ENCODE measurements at places on chromosomes 1 and 21.

DNA sequence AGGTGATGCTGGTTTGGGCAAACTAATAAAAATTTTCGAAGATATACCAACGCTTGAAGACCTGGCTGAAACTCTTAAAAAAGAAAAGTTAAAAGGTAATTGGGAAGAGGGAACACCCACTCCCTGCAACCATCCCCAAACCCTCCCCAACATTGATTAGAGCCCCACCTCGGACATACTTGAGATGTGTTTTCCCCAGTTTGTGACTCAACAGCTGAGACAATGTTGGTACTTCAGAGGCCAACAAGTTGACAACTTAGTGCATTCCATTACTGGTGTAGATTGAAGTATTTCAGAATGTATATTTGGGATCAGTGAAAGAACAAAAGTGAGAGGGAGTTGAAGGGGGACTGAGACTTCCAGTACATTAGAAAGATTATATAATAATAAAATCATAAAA lies 5.1 kb downstream of the IFI16 start:
- no peak for DNase-seq

GRCh38 chr1:154584267-154584994 lies 16.9 kb downstream of the CHRNB2 start:
- no peak for DNase-seq

DNA sequence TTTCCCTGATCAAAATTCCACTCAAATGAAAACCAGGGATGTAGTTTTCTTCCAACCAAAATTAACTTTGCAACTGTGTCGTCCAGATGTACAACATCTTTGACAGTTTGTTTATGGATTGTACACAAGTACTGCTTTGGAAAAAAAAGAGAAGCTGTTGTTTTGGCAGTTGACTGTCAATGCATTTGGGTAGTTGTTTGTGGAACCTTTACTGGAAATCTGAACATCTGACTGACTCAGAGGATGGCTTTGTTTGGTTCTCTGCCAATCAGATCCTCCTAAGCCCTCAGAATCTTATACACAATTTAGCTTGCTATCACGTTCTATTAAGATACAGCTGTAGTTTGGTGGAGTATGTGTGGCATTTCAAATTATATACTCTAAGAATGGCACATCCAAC lies 195.0 kb downstream of the KCNK2 start:
- no peak for DNase-seq

DNA sequence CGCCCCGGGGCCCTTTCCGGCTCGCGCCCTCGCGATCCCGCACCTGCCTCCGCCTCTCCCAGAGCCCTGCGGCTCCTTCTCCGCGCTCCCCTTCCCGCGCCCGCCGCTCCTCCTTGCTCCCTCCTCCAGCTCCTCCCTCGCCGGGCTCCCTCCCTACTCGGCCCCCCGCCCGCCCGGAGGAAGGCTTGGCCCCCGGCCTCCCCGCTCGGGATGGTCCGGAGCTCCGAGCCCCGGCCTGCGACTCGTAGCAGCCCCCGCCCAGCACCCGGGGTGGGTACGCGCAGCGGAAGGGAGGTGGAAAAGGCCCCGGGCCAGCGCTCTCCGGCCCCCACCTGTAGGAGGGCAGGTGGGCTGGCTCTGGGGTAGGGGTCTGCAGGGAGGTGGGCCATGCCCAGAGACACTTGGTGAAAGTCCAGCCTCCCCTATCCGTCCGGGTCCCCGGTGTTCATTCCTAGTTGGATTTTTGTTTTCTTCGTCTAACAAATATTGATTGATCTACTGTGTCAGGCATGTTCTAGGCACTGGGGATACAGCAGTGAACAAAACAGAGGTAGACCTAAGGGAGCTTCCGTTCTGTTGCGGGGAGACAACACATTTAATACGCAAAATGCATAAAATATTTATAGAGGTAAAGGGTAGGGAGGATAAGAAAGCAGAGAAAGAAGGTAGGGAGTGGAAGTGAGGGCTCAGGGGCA lies at the start of gene HTR1D:
Gene HTR1D (minus strand): TSS at position 82 of the 695 bp plus-strand sequence. CDS start 23,283 bp downstream, outside the sequence.
- no peak for DNase-seq

DNA sequence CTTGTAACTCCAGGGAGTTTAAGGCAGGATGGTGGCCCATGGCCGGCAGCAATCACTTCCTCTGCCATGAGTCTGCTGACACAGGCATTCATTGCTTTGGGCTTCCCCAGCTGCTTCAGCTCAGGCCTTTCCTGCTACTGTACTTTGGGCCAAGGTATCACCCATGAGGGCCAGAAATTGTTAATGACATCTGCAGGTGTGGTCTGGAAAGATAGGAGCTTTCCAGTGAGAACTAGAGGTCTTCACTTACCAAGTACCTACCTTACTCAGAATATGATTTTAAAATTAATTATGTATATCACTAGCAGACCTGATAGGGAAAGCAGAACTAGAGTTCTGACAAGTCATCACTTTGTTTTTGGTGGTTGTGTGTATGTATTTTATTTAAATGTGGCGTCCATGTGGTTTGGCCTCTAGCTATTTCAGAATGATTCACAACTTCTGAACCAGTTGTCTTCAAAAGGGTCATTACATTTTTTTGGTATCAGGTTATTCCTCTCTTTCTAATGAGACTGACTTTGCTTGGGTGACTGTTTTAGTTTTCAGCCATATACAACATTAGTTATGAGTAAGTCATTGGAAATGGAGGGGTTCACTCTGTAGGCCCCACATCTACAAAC lies 2.7 kb downstream of the RGL1 start:
- DNase-seq, result no peak

DNA sequence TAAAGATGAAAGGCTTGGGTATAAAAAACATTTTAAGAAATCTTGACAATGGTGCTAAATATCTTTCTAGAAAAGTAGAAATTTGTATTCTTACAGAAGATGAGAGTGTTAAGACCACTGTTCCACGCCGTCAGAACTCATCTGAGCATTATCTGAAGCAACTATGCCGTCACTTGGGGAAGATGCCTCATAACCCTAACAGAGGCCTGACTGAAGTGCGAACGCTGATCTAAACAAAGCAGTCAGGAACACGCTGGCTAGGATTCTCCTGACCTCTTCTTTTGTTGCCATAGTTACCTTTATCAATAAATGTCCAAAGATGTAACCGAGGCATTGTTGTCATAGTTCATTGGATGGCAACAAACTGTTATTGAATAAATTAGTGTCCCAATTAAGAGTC lies 612.4 kb downstream of the LTN1 start:
- DNase-seq, result no peak

- no peak for DNase-seq
These were observed 1.2 kb upstream of the C1orf54 start for GRCh38 chr1:150271291-150271959.

DNA sequence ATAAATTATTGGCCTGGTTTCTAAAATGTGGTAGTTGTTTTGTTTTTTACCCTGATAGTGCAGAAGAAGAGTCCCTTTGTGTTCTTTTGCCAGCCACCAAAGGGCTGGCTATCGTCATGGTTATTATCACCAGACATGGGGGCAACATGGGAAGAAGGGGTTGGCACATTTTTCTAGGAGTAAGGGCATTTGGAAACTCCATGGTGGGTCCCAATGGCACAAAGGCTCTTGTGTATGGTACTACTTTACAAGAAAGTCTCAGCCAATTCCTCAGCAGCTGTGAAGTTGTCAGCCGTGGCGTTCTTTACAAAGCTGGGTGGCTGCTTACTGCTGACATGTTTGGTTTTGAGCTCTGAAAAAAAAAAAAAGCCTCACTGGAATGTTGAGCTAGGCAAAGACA lies 330.4 kb upstream of the ESRRG start:
- DNase-seq, result no peak

- no peak for DNase-seq
These were observed 70.7 kb upstream of the SYT6 start for GRCh38 chr1:114224196-114224907.

- DNase-seq, result no peak
These were observed 102.1 kb downstream of the TYW3 start for GRCh38 chr1:74835051-74835450.

- no peak for DNase-seq
These were observed 87.3 kb upstream of the SLFNL1 start for GRCh38 chr1:41108696-41109275.

DNA sequence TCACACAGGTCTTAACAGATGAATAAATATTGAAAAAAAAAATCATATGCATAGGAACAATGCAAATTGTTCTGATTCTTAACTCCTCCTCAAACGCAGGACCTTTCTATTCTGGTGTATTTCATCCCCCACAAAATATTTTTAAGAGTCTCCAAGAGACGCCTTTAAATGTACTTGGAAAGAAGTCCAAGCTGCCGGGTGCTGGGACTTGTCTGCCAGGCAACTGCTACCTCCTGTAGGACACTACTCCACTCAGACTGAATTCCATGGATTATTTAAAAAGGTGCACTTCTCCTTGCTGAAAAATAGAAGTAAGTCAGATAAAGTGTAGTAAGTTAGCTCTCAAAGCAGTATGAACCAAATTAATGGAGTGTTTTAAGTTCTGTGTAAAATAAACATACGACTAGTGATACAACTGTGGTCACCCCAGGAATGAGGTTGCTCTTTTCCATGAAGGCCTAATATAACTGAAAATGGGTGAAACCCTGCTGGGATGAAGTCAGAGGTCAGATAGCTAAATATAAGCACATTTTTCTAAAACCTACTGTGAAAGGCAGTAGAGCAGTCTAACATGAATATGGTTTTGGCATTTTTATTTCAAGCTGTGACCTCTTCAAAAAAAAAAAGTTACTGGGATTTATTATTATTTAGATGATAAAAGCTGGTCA lies 189.2 kb upstream of the PBX1 start:
- no peak for DNase-seq

DNA sequence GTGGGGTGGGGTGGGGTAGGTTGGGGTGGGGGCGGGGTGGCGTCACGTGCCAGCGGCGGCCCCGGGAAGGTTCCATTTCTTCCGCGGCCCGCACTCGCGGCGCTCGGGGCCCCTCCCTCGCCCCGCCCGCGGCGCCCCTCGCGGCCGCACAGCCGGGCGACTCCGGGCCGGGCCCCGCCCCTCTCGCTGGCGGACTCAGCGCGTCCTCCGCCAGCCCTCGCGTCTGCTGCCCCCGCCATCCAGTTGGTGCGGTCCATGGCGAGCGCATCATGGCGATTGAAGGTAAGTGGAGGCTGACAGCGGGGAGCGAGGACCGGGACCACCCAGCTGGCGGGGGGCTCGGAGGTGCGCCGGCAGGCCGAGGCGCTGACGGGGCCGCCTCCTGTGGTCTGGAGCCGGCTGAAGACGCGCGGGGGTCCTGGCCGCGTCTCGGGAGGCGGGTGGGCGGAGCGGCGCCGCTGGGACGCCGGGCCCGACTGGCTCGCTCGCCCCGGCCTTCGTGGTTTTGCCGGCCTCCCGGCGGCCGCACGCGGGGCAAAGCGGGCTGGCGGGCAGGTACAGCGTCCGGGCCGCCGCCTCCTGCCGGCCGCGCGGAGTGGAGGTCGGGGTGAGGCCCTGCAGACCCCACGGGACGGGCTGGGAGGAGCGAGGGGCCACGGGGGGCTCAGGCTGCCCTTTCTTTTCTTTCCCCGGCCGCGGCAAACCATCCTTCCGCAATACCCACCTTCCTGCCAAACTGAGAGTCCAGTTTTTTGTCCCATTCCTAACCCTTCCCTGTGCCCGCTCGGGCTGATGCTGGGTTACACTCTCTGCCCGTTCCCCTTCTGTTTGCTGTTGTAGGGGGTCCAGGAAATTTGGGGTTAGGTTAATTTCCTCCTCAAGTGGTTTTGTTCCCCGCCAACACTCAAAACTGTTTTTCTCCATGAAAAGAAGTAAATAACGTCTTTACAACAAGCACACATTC lies at the start of gene SYT14:
Gene SYT14 (plus strand): TSS at position 222 of the 964 bp plus-strand sequence. CDS start 48 bp downstream, at position 270.
- DNase-seq, result no peak

- no peak for DNase-seq
These were observed 90.7 kb upstream of the WLS start for GRCh38 chr1:68322837-68323687.

- no peak for DNase-seq
These were observed 126.0 kb downstream of the SYF2 start for GRCh38 chr1:25106352-25106751.

DNA sequence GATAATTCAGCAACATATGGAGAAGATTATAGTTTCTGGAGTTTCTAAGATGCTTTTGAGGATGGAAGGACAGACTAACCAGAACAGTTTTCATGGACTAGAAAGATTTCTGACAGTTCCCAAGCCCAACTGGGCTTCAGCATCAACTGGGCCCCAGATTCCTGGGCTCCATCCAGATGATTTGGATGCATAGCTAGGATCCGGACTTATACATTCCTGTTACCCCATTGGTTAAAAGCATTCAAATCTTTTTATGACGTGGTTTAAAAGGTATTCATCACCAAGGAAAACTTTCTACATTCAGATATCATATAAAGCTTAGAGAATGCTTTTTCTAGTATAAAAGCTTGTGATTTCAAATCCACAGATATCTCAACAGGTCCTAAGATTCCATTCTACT lies 29.7 kb downstream of the TSHB start:
- DNase-seq, result no peak

- no peak for DNase-seq
These were observed at the start of gene WNT4 for GRCh38 chr1:22143065-22144033. WNT4 (minus strand) TSS chr1:22143097; CDS start chr1:22142922, 175 bp downstream.

- no peak for DNase-seq
These were observed 46.1 kb downstream of the SGIP1 start for GRCh38 chr1:66580081-66580480.

DNA sequence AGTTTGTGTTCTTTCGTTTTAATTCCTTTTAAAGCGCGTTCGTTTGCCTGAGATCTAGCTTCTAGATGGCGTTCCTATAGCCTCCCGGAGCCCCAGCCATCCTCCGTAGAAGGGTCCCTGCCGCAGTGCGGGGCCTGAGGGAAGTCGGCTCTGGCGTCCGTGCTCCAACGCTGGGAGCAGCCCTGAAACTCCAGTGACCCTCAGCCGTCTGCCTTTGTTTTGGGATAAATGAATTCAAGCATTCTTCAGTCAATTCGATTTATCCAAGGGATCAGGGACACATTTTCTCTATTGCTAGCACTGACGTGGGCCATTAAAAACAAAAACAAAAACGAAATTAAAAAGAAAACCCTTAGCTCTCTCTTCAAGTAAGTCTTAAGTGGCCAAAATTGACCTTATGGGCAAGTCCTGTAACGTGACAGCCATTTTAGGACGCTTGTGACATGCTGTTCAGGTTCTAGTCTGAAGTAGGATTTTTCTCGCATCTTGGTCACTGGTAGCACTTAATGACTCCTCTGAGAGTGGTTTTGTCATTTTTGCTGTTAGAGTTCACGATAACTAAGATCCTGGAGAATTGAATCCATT lies 742 bp upstream of the HSPA13 start:
- no peak for DNase-seq

DNA sequence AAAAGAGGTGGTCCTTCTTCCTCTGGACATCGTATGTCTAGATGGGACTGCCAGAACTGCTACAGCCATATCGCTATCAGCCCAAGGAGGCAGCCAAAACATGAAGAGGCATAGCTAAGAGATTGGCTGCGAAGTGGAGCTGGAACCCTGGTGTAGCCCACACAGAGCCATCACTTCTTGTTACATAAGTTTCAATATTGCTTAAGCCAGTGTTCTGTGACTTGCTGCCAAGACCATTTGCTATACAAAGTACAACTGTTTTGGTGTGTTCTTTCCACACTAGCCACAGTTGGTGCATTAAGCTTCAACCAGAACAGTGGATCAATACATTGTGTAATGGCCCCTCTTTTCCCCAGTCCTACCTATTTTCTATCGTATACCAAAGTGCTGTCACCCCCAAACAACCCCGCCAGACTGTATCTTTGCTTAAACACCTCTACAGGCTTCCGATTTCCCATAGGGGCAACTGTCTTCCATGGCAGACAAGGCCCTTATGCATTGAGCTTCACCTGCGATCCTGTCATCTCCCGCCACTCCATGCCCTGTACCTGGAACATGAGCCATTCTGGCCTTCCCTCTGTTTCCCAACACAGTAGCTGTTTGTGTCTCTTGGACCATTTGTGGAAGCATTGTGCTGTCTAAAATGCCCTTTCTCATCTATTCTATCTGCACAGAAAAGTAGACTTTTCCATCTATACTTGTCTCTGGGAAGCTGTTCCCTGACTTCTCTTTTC lies 241.8 kb downstream of the TTLL7 start:
- DNase-seq, result no peak

GRCh38 chr1:37602750-37603694 lies 7.3 kb upstream of the GNL2 start:
- DNase-seq, result no peak

Data from activated CD4-positive, alpha-beta T cell treated with anti-CD3 and anti-CD28 coated beads, Interleukin-2, amount 50 U/mL, for 24 hours (primary cell).